ENCODE measurements at places on chromosomes 12 and 14. TPM values are rescaled to one million over a fixed set of nuclear protein-coding genes. Genes with fewer than 3 reads are reported as not detected.

DNA sequence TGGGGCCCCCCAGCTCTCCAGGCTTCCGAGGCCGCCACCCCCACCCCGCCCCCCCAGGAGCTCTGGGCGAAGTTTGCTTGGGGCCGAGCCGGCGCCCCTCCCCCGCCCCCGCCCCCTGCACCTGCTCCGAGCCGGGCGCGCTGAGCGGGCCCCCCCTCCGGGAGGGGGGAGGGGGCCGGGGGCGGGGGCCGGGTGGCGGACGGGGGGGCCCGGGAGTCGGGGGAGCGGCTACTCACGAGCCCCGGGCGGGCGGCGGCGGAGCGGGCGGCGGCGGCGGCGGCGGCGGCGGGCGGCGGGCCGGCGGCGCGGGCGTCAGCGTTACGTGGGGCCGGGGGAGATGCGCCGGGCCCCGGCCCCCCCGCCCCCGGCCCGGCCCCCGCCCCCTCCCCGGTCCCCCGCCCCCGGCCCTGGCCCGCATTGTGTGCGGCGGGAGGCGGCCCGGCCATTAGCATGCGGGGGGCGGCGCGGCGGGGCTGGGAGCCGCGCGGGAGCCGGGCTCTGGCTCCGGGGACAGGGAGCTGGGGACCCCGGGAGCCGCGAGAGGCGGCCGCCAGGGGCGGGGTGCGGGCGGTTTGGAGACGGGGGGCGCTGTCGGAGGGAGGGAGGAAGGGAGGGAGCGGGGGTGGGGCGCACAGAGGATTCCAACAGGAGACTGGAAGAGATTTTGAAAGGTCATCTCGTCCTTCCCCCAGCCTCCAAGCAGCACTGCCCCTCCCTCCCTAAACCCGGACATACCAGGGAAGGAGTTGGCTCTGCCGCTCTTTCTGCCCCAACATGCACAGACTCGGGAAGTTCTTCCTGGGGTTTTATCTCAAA lies at the start of gene ZNF219:
TSS of gene ZNF219 (minus strand) at position 580 of the 816 bp plus-strand sequence. CDS start 5,064 bp downstream, outside the sequence.
- peak; percentile 53 for DNase-seq

The RD3L gene
- not detected for total RNA-seq

- DNase-seq, result no peak
Measured at GRCh38 chr12:98893126-98893674, 248.1 kb downstream of the APAF1 start.

The TTC8 gene
- total RNA-seq, result 21.5 TPM

GRCh38 chr12:92145481-92145730 lies 240 bp downstream of the BTG1 start:
- no peak for DNase-seq

DNA sequence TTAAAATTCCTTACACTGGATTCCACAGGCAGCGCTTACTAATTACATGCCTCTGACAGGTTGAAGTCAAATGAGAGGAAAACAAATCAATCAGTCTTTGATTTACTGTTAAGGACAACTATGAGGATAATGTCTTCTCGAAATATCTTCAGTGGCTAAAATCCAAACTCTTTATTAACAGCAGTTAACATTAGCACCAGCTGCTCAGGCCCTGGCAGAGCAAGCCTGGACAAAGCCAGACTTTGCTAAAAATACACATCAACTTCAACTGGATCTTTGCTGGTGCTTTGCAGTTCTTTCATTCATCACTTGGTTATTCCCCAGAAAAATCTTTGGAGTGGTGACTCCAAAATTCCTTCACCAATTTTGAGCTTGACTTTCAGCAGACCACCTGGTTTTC lies 98.7 kb downstream of the HECTD4 start:
- no peak for DNase-seq

GRCh38 chr14:88321692-88322503 lies 1.2 kb downstream of the KCNK10 start:
- no peak for DNase-seq

- DNase-seq, result no peak
Measured at GRCh38 chr12:42638697-42639096, 49.2 kb upstream of the PRICKLE1 start.

GRCh38 chr12:98873776-98874175 lies 228.7 kb downstream of the APAF1 start:
- DNase-seq, result no peak

The PLA2G1B gene
- total RNA-seq, result not detected

The GNB3 gene
- 1.6 TPM for total RNA-seq

The BICDL1 gene
- not detected for total RNA-seq

- peak; percentile 96 for DNase-seq
Measured at GRCh38 chr12:3168223-3169221, 91.3 kb downstream of the TSPAN9 start.

GRCh38 chr12:75481774-75482173 lies 1.2 kb downstream of the GLIPR1 start:
- DNase-seq, result peak; percentile 42

DNA sequence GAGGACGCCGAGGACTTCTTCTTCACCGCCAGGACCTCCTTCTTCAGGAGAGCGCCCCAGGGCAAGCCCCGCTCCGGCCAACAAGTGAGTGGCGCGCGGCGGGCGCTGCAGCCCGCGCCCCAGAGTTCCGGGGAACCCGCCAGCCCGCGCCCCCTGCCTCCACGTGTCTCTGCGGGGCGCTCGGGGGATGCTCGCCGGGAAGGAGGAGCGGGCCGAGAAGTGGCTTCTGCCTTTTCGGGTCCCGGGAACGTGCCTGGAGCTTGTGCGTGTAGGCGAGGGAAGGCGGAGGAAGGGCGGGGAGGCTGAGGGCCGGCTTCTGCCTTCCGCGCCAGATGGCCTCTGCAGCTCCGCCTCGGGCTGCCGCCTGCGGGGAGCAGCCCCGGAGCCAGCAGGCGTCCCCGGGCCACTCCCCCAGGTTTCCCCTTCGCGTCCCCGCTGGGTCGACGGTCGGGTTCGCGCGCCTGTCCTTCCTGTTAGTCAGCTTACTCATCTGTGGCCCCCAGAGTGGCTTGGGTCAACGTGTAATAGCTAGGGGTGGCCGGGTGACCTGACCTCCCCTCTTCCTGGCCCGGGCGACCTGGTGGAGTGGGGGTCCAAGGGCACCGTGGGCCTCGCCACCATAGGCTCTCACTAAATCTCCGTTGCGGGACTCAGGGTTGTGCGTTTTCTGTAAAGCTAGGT lies 505 bp downstream of the RASSF3 start:
- DNase-seq, result peak; percentile 73

- DNase-seq, result peak; percentile 77
Measured at GRCh38 chr14:69101331-69101826, 51.5 kb downstream of the DCAF5 start.

DNA sequence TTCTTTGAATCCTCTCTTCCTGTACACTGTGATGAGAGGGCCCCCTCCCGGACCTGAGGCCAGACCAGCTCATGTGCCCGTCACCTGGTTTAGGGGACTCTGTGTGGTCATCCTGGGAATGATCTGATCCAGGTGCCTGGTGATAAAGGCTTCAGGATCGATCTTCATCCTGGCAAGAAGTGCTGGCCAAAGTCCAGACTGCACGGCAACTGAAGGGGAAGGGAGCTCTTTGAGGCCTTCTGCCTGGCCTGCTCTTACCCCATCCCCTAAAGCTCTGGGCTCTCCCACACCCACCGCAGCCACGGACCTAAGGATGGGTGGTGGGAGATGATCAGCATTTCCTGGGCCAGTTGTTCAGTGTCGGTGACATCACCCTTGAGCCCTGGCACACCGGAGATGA lies 31.8 kb downstream of the GCN1 start:
- no peak for DNase-seq

DNA sequence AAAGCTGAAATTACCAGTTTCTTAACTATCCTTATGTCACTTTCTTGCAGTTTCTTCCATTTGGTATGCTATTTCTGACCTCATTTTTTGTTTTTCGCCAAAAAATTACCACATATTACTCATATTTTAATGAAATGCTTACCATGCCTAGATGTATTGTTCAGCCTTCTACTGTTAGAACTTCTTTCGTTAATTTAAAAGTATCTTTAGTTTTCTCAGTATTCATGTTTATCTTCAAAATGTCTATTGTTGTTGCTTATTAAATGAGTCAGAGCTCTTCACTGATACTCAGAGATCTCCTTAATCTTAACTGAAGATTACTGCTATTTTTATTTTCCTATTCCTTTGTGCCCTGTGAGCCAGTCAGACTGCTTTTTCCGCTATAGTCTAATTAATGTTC lies 20.5 kb downstream of the RAP1B start:
- no peak for DNase-seq

DNA sequence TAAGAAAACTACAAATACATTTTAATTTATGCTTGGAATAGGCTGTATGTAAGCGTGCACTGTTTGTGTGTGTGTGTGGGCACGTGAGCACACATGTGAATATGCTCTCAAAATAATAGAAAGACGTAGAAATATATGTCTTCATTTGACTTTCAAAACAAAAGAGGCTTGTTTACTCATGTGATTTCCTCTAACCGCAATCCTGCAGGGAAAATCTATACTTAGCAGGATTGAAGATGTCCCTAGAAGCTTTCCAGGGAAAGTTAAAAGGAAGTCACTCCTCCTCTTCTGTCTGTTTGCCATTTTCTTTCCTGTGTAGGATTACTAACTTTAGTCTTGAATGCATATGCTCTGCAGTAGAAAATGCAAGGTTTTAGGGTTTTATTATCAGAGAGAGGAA lies 404.7 kb downstream of the MDGA2 start:
- peak; percentile 12 for DNase-seq

DNA sequence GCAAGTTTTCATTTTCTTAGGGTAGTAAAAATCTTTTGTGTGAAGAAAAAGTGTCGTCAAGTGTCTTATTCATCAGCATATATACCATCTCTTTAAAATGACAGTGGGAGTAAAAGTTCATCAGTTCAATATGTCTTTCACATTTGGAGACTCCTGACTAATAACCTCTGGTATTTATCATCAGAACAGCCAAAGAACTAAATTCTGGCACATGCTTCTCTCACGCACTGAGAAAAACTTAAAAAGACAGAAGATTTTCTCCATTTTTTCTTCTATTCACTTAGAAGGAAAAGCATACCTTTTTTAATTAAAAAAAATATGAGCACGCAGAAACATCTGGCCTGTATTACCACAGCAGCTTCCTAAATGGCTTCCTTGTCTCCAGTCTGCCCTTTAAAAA lies 265.7 kb downstream of the AKAP6 start:
- DNase-seq, result no peak

The JPH4 gene
- 32.5 TPM for total RNA-seq

GRCh38 chr14:71460091-71460490 lies 472.1 kb upstream of the RGS6 start:
- no peak for DNase-seq

The GDF3 gene
- total RNA-seq, result not detected

GRCh38 chr14:105090493-105091053 lies 25.3 kb upstream of the GPR132 start:
- DNase-seq, result peak; percentile 71

DNA sequence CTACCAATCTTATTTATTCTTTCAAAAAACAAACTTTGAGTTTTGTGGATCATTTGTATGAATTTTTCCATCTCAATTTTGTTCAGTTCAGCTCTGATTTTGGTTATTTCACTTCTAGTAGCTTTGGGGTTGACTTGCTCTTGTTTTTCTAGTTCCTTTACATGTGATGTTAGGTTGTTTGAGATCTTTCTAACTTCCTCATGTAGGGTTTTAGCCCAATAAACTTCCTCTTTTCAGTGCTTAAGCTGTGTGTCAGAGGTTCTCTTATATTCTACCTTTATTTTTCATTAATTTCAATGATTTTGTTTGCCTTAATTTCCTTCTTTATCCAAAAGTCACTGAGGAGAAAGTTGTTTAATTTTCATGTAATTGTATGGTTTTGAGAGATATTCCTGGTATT lies 860.4 kb upstream of the FBXO33 start:
- DNase-seq, result no peak

DNA sequence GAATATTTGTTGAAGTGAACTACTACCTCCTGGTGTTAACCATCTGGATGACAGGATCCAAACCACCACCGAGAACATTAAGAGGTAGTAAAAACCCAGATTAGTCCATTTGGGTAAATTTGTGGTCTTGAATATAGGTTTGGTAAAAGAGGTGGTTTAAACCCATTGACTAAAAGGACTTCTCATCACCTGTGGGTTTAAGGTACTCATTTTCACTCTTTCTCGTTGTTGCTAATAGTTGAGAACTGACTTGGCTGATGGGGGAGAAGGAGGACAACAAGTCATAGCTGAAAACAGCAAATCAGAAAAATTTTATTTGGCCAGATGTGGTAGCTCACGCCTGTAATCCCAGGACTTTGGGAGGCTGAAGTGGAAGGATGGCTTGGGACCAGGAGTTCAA lies 59.2 kb downstream of the ACADS start:
- no peak for DNase-seq

- no peak for DNase-seq
Measured at GRCh38 chr14:49849213-49849847, 3.3 kb downstream of the NEMF start.

GRCh38 chr12:1566449-1567135 lies 27.8 kb downstream of the FBXL14 start:
- no peak for DNase-seq

The RPGRIP1 gene
- not detected for total RNA-seq

The CISTR gene
- total RNA-seq, result not detected

- no peak for DNase-seq
Measured at GRCh38 chr14:101369194-101369915, 191.9 kb upstream of the DIO3 start.

DNA sequence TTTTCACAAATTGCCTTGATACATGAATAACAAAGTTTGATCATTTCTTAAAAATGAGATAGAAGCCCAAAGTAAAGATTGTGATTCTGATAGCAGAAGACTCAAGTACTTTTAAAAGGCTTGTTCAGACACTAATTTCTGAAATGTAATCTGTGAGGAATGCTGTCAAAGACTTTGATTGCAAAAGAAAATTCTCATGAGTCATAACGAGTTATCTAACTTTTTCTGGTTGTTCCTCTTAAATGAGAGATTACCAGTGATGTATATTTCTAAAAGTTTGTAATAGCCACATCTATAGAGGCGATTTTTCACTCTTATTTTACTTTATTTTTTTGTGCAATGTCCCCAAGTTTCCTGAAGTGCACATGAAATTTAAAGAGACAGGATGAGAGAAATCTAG lies 7.0 kb downstream of the PYGL start:
- peak; percentile 44 for DNase-seq

The ADAMTS20 gene
- total RNA-seq, result 0.03 TPM

The ETFBKMT gene
- total RNA-seq, result 1.8 TPM

The BRI3BP gene
- total RNA-seq, result 18.0 TPM

The NYNRIN gene
- 0.03 TPM for total RNA-seq

DNA sequence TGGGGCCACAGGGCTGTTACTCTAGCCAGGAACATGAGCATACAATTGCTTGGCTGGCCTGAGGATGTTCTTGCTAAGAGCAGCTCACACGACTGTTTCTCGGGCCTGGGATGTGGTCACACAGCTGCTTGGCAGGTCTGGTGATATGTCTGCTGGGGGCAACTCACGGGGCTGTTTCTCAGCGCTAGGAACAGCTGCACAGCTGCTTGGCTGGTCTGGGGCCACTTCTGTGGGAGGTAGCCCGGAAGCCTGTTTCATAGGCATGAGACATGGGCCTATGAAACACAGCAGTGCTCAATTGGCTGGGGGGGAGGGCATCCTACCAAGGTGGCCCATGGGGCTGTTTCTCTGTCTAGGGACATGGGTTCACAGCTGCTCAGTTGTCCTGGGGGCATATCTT lies 73.4 kb upstream of the DDHD1 start:
- peak; percentile 66 for DNase-seq

- peak; percentile 37 for DNase-seq
Measured at GRCh38 chr12:88703790-88704189, 123.5 kb upstream of the KITLG start.
